NCI-H146 (cell line): ENCODE measurements at places on chromosomes 13 and 19.

DNA sequence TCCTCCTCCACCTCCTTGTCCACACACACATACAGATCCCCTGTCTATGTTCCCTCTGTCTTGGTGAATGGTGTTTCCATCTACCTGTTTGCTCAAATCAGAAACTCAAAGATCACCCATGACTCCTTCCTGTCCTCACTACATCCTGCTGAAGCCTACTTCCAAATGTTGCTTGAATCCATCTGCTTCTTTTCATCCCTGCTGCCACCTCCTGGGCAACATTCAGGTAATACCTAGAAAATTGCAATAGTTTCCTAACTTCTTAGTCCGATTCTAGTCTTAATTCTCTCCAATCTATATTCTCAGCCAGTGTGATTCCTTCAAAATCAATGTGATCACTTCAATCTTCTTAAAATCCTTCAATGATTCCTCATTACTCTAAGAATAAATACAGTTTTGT, 155.5 kb upstream of the STARD13 start:
- peak; percentile 27 for DNase-seq

DNA sequence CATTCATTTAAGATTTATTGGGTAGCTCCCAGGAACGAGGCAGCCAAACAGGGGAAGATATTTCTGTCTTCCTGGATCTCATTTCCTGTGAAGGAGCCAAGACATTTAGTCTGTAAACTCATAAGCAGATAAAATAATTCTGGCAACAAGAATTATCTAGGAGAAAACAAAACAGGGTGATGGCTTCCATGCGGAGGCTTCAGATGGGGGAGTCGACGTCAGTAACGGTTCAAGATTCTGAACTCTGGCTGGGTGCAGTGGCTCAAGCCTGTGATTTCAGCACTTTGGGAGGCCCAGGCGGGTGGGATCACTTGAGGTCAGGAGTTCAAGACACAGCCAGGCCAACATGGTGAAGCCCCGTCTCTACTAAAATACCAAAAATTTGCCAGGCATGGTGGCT, 1.3 kb downstream of the GNA15 start:
- DNase-seq: no peak

- no peak for DNase-seq
Measured at GRCh38 chr19:12145348-12145747, 5.2 kb upstream of the ZNF20 start.

GRCh38 chr13:59494560-59494970, 669.2 kb downstream of the DIAPH3 start:
- DNase-seq: no peak

DNA sequence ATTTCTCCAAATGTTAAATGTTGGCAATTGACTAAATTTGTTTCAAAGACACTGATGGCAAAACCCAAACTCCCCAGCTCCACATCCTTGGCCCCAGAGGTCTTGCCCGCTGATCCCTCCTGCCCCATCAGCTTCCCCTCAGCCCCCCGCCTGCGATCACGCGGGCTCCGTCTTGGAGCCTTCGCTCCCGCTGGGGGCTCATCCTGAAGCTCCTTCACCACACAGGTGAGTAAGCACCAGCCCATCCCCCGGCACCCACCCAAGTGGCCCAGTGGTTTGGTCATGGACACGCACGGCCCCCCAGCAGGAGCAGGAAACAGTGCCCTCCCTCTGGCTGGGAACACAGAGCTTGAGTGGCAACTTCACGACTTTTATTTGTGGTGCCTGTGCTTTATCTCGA, 14.9 kb downstream of the EPS8L1 start:
- no peak for DNase-seq

GRCh38 chr13:47008318-47008717, 111.5 kb upstream of the HTR2A start:
- DNase-seq: no peak

DNA sequence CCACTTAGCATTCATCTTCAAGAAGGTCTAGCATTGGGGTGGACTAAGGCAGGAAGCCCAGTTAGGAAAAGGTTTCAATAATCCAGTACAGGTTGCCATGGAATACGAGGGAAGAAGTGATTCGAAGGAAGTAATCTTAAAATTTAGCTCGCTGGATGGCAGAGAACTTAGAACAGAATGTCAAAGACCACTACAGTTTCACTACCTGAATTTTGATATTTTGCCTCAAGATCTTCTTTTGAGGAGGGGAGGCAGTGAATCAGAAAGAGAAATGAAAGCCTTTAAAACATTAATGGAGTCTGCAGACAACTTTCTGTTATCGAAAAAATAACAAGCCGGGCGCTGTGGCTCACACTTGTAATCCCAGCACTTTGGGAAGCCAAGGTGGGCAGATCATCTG, 7.0 kb upstream of the RAB8A start:
- DNase-seq: no peak

GRCh38 chr13:30049692-30050091, 199.3 kb upstream of the UBL3 start:
- no peak for DNase-seq

GRCh38 chr13:64553411-64554129, 2676.6 kb downstream of the PCDH9 start:
- no peak for DNase-seq

- DNase-seq: no peak
Measured at GRCh38 chr19:50475101-50475568, 1.2 kb upstream of the EMC10 start.

DNA sequence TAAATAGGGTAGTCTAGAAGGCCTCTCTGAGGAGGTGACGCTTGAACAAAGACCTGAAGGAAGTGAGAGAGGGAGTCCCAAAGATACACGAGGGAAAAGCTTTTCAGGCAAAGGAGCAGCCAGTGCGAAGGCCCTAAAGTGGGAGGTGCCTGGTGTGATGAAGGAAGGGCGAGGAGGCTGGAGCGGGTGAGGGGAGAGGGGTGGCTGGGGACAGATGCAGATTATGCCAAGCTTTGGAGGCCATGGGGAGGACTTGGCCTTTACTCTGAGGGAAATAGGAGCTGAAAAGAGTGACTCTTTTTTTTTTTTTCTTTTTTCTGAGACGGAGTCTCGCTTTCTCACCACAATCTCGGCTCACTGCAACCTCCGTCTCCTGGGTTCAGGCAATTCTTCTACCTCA, 2.9 kb downstream of the CLPTM1 start:
- DNase-seq: no peak

- no peak for DNase-seq
Measured at GRCh38 chr13:113882267-113882630, 18.4 kb upstream of the GAS6 start.

DNA sequence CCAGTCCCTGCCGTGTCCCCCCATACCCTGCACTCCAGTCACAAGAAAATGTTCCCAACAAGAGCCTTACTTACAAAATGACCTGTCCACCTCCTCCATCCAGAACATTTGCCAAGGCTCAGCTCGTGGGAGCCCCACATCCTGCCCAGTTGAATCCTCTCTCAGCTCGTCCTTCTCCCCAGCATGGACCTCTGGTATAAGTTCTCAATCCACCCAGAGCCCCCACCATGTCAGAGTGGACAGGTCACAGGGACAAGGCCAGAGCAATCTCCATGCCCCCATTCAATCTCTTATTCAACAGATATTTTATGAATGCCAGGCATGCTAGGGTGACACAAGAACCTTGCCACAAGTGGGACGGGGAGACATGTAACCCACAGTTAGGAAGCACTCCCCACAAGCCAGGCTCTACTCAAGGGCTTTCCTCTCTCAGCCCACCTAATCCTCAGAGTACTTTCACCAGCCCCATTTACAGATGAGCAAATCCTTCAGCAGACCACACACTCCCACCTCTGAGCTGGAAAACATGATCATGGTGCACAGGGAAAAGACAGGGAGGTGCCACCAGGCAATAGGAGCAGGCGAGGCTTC, 15.1 kb downstream of the DEDD2 start:
- DNase-seq: no peak
